ENCODE measurements at places on chromosomes 3 and 15.

DNA sequence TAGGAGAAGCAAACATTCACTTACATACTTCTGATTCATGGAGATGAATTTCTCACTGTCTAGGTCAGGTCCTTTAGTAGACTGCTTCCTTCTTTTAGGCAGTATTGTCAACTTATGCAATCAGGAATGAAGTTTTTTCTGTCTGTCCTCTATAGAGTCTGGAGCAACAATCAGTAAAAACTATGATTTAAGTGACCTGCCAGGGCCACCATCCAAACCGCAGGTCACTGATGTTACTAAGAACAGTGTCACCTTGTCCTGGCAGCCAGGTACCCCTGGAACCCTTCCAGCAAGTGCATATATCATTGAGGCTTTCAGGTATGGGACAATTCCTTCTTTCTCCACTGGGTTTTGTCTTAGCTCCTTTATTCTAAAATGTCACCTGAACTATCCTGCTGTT is 523.1 kb downstream of the ROBO2 start:
- no peak for DNase-seq

- no peak for DNase-seq
These were observed 7.4 kb downstream of the RBSN start for GRCh38 chr3:15091575-15091974.

DNA sequence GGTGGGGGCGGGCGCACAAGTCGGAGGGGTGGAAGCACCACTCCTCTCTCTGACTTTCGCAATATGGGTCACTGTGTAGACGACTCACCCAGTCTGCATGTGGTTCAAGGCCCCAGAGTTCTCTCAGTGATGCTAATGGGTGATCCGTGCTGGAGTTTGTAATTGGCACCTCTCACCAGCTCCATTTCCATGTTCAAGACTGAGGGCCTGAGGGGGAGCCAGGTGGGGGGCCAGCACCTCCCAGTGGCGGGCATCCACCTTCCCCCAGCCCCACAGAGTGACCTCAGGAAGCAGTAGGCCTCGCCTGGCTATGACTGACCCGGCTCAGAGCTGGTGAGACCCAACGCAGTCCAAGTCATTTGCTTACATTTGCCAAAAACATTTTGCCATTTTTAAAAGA is 230.0 kb upstream of the ST8SIA2 start:
- DNase-seq, result no peak

- DNase-seq, result no peak
These were observed 13.2 kb downstream of the USP13 start for GRCh38 chr3:179666030-179666429.

DNA sequence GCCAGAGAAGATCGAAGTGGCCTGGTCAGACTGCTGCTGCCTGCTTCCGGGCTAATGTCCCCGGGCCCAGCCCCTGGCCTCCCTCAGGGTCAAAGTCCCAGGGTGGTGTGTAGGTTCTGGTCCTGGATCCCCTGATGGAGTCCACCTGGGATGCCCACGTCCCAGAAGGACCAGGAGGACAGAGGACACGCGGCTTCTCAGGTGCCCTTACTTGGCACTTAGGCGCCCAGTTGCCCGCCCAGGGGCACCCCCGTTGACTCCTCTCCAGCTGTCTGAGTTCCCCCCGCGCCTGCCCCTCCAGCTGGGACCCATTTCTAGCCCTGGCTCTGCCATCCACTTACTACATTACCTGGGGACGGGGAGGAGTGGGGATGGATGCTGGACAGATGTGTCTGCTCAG is 44.6 kb downstream of the LINGO1 start:
- DNase-seq, result no peak

DNA sequence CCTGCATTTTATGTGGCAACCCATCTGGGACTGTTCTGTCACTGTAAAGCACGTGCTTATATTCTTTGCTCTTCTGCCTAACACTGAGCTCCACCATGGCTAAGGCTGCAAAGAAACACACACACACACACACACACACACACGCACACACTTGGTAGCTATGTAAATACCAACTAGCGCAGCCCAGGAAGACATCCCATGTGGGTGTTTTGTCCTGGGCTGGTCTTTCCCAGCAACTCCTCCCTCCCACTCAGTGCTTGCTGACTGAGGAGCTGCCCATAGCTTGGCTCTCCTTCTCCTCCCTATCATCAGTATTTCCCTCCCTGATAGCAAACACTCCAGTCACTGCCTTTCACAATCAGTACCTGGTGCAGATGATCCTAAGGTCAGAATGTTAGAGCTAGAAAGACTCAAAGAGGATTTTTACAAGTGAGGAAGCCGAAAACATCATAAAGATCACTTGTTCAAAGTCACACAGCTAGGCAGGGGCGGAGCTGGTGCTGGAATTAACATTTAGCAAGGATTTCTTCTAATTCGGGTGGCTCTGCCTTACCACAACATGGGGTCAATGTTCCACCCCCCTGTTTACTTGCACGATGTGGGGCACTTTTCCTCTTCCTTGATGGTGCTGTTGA is 377.1 kb upstream of the TBL1XR1 start:
- no peak for DNase-seq

- DNase-seq, result no peak
These were observed 839.5 kb downstream of the EPHA3 start for GRCh38 chr3:89946884-89947283.

- DNase-seq, result no peak
These were observed 349.8 kb upstream of the TPRG1 start for GRCh38 chr3:188822004-188822403.

- DNase-seq, result no peak
These were observed 33.9 kb downstream of the OSBPL10 start for GRCh38 chr3:31947162-31947561.

- DNase-seq, result no peak
These were observed 50.2 kb upstream of the THBS1 start for GRCh38 chr15:39530480-39531342.

GRCh38 chr15:81152799-81153198 is 18.7 kb downstream of the CFAP161 start:
- DNase-seq, result no peak

Measured in NCI-H1417 treated with DMSO at 0.1 percent for 48 hours (cell line).